ENCODE measurements at places on chromosomes 11 and 22.

- no peak for DNase-seq
These were observed 473.4 kb downstream of the SOX6 start for GRCh38 chr11:15882876-15883454.

GRCh38 chr22:22168190-22168940 lies 76.2 kb upstream of the VPREB1 start:
- peak; percentile 8 for DNase-seq

DNA sequence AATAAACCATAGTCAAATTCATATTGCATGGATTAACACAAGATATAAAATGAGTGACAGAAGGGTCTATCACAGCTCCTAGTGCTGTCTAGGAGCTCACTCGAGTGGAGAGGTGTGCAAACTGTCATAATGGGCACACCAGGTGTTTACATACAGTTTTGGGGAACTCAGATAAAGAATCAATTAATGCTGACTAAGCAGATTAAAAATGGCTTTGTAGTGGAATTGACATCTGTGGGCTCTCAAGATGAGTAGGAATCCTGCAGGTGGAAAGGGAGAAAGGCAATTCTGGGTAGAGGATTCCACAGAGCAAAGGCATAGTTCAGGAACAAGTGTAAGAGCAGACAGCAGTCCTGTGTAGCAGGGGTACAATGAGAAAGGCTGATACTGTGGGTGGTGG lies 496.2 kb upstream of the CCDC90B start:
- no peak for DNase-seq

DNA sequence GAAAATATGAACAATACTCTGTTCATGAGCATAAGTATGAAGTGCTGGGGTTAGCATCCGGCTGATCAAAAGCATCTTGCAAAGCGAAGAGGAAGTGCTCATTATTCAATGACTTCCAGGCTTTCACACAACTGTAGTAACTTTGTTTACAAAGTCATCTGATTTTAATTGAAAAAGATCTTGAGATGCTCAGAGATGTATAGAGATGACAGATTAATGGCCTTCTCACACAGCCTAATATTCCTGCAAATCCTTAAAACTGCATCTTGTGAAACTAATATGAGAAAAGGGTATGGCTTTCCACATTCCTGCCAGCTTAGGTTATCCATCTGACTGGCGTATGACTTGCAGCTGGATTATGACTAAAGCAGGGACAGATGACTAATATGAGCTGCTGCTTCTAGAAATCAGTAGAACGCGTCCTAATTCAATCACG lies 125.4 kb downstream of the CASP12 start:
- no peak for DNase-seq

DNA sequence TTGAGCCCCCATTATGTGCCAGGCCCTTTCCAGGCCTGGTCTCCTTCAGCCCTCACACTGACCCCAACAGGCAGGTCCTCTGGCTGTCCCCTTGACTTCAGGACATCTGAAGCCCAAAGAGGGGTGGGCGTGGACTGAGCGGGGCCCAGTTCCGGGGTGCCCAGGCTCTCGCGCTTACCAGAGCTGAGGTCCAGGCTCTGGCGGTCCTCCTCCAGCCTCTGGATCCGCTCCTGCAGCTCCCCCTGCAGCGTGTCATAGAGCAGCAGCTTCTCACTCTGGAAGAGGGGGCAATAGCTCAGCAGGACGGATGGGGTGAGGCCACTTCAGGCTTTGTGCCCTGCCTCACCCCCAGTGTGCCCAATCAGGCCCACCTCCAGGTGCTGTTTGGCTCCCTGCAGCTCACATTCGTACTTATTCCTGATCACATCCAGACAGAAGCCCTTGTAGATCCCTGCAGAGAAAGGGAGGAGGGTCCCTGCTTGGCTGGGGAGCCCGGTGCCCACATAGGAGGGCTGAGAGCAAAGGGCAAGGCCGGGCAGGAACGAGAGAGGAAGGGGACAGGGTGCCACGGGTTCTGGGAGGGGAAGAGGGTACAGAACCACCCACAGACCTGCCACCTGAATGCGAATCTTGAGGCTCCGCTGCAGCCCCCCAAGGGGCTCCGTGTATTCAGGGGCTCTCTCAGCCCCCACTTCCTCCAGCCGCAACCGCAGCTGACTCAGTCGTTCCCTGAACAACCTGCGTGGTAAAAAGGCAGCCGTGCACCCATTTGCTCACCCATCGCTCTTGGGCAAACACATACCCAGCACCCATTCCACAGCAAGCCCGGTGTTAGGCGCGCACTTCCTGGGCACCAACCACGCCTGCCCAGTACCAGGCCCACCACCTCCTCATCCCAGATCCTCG lies 4.1 kb downstream of the BRMS1 start:
- no peak for DNase-seq

DNA sequence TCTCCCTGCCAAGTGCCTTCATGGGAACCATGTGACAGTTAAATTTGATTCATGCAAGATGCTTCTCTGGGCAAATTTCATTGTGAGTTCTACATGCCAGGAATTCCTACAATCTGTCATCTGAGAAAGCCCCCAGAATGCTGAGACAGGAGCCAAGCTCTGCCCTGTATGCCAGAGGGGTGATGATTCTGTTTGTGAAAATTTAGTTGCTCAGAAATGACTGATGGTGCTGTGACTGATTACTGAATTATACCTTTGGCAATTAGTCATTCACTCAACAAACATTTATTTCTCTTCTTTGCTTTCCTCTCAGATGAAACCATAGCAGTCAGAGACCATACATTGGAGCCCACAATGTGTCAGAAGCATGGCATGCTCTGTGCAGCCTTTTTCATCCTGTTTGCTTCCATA lies 69.0 kb upstream of the ZBED5 start:
- no peak for DNase-seq

DNA sequence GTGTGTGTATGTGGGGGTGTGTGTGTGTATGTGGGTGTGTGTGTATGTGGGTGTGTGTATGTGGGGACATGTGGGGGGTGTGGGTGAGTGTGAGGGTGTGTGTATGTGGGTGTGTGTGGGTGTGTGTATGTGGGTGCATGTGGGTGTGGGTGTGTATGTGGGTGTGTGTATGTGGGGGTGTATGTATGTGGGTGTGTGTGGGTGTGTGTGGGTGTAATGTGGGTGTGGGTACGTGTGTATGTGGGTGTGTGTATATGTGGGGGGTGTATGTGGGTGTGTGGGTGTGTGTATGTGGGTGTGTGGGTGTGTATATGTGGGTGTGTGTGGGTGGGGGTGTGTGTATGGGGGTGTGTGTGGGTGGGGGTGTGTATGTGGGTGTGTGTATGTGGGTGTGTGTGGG lies 106.7 kb downstream of the SPATA19 start:
- no peak for DNase-seq

DNA sequence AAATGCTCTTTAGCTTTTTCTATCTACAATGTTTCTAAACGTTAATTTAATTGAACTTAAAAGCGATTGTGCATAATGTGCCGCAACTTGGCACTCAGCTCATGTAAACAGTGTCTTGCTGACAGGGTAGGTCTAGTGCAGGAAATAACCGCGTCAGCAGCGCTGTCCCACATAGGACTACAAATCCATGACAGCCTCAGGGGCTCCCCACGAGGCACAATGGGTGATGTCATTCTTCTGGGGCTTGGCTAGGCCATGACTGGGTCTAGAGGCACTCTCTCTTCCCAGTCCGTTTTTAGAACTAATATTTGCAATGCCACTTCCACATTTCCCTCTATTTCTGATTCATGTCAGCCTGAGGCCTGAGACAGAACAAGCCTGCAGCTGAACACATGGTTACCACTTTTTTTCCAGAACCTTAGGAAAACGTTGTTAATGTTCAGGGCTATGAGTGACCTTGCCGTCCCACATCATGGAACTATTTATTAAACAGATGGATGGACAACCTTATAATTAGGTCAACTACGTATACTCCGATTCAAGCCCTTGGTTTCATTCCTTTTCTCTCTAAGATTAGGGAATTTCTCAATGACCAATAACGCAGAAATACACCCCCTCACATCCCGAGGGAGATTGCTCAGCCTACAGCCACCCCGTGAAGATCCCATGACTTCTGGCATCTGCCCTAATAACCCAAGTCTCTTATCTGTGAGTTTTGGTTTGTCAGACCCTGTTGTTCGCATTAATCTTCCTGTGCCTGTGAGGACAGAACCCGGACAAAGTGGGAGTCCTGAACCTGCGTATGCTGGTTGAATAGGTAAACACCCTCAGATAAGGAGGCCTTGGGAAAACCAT lies 19.4 kb upstream of the SNX32 start:
- no peak for DNase-seq

- DNase-seq = no peak
These were observed 25.6 kb downstream of the ANKRD42 start for GRCh38 chr11:83219095-83219494.

DNA sequence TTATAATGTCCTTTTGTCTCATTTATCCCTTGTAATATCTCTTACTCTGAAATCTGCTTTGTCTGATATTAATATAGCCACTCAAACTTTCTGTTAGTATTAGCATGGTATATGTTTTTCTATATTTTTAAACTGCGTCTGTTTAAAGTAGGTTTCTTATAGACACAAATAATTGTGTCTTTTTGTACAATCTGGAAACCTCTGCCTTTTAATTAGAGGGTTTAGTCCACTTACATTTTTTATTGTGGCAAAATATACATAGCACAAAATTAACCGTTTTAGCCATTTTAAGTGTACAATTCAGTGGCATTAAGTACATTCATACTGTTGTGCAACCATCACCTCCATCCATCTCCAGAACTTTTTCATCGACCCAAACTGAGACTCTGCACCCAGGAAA lies 28.6 kb downstream of the PARVG start:
- DNase-seq = no peak

DNA sequence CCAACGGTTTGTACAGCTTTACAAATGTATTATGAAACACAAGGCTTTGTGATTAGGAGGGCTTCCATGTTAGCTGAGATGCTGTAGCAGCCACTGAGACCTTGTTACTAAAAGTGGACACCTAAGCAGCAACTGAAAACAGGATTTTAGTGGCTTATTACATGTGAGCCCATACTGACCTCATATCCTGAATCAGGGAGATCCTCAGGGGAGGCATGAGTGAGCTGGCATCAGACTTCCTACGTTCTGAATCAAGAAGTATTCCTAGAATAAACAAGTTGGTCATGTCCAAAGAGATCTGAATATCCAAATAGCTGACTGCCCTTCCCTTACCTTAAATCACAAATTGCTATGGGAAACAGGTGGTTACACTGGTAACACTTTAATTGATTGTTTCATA lies 59.1 kb upstream of the SCUBE2 start:
- DNase-seq = no peak

GRCh38 chr11:129314371-129314770 lies 61.3 kb upstream of the BARX2 start:
- DNase-seq = no peak

- DNase-seq = no peak
These were observed 4.1 kb upstream of the STT3A start for GRCh38 chr11:125588505-125588904.

- DNase-seq = no peak
These were observed 12.1 kb upstream of the BBOX1 start for GRCh38 chr11:27028561-27028965.

GRCh38 chr11:29231586-29231985 lies 785.2 kb downstream of the KCNA4 start:
- DNase-seq = no peak

- DNase-seq = no peak
These were observed 3.1 kb upstream of the MMP8 start for GRCh38 chr11:102727890-102728289.

DNA sequence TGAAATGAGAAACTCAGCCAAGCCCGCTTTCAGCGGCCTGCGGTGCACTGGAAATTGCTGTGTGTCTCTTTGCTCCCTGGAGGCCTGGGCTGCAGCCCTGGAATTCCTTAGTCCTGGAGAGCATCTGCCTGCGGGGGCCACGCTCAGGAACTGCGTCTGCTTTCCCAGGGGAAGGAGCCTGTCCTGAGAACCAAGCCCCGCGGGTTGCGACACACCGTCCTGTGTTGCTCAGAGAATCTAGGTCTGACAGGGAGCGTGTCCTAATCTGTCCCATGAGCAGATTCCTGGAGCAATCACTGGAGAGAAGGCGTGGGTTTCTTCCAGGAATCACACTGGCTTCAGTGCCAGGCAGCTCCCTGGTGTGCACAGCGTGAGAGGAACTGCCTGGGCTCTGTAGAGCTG lies 708.1 kb downstream of the BRD1 start:
- DNase-seq = no peak

- no peak for DNase-seq
These were observed 21.6 kb upstream of the TMEM191C start for GRCh38 chr22:21445437-21446127.

DNA sequence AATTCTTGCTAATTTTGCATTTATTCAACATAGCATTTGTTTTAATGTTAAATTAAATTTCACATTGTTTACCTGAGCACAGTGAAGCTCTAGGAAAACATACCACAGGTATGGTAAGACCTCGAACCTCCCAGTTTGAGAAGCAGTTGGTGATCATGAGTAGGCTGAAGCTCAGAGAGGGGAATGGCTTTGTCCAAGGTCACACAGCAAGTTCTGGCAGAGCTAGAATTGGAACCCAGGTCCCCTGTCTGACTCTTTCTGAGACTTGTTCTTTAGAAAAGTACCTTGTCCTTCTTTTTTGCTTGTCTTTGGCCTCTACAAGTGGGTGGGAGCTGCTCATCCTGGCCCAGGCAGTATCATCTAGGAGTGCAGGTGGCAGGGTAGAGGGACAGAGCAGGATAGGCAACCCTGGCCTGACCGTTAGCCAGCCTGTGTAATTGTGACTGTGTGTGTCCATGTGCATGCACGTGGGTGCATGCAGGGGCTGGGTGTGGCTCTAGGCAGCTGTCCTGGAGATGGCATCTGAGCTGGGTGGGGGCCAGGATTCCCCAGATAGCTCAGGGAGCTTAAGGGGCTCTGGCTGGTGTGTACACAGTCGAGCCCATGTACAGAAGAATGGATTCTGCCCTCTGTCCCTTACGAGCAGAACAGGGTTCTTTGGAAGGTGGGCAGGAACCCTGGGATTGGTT lies 21.6 kb downstream of the PHLDB1 start:
- no peak for DNase-seq

DNA sequence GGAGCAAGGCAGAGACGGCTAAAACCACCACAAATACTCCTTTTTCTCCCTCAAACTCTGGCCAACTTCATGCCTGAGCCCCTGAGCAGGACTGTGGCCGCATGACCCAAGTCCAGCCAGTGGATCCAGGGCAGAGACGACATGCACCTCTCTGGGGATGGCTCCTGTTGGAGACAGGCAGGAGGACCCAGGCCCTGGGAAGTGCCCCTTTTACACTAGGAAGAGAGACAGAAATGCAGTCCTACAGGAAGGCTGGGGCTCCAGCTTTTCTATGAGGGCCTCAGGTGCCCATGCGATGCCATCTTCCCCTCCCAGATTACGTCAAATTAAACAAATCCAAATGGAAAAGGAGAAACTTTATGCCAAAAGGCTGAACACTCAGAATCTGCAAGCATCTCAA lies 498.0 kb downstream of the BRD1 start:
- DNase-seq = no peak

DNA sequence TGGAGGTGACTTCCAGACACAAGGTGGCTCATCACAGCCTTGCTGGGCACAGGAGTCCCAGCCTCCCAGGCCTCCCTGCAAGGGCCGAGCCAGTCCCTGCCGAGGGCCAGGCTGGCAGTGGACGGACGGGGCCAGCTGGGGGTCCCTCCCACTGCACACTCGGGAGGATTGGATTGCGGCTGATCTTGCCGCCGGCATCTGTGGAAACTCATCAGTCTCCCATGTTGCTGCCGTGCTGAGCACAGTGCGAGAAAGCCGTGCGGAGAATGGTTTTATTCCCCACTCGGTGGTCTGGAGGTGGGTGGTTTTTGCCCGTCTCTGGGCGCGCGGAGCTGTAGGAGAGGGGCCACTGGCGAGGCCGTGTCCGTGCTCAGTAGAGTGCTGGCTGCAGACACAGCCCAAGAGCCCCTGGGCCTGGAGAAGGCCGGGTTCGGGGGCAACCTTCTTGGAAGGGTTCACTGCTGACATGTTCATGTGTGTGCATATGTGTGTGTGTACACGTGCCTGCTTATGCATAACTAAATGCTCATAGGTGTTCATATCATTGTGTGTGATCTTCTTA lies 1246.4 kb downstream of the BRD1 start:
- DNase-seq = no peak

Measured in T-helper 1 cell (primary cell).